ENCODE measurements at places on chromosomes 2 and 18.
A peak's percentile ranks its signal among the peaks of the same experiment; 100 is the strongest.

DNA sequence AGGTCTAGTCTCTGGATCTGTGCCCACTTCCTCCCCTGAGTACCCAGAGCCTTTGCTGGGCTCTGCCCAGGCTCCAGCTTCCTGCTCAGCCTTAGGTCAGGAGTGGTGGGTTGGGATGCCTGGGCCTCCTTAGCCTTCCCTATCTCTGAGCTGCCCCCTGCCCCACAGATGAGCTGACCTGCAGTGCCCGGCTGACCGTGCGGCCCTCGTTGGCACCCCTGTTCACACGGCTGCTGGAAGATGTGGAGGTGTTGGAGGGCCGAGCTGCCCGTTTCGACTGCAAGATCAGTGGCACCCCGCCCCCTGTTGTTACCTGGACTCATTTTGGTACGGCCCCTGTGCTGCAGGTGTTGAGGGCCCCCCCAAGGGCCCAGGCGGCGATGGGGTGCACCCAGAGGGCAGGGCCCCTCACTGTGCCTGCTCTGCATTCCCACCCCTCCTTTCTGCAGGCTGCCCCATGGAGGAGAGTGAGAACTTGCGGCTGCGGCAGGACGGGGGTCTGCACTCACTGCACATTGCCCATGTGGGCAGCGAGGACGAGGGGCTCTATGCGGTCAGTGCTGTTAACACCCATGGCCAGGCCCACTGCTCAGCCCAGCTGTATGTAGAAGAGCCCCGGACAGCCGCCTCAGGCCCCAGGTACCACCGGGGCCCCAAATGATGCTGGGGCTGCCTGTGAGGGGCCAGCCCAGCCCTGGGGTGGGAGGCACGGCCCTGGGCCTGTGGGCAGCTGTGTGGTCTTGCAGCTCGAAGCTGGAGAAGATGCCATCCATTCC, 30.1 kb upstream of the GMPPA start:
- DNase-seq: no peak

- DNase-seq: peak; percentile 48
These were observed 80.0 kb downstream of the GFPT1 start for GRCh38 chr2:69306822-69307578.

- DNase-seq: no peak
These were observed 34.4 kb upstream of the SH3BP4 start for GRCh38 chr2:234917211-234917975.

DNA sequence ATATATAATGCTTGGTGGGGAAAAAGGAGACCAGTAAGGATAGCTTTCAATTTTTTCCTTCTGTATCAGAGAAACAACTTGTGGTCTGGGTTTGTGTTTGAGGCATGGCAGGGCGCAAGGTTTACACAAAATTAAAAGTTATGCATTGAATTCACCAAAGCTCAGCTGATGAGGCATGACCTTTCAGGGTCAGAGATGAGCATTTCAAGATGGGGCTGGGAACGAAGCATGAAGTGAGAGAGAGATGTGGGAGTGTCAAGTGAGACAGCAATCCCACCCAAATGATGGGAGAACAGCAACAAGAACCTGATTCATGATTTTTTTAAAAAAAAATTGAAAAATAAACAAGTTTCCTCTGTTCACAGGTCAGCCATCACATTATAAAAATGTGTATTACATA, 4.9 kb downstream of the GPR55 start:
- DNase-seq: no peak

- DNase-seq: no peak
These were observed 257.7 kb upstream of the UBE2E3 start for GRCh38 chr2:180722551-180723239.

DNA sequence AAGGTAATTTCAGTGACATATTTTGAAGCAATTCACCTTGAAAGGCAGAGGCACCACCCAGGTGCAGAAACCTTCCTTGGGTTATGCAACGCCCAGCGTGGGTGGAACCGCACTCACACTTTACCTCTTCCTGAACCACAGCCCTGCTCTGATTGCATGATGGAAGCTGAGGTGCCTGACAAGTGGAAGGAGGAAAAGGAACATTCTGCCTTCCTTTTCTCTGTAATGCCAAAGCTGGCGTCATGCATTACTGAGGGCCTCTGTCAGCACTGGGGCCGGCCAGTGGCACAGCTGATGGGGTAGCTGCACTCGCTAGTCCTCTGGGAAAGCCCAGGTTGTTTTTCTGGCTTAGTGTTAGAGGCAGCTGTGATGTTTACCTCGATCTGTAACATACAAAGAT, 266.5 kb downstream of the NEDD4L start:
- DNase-seq: peak; percentile 51

DNA sequence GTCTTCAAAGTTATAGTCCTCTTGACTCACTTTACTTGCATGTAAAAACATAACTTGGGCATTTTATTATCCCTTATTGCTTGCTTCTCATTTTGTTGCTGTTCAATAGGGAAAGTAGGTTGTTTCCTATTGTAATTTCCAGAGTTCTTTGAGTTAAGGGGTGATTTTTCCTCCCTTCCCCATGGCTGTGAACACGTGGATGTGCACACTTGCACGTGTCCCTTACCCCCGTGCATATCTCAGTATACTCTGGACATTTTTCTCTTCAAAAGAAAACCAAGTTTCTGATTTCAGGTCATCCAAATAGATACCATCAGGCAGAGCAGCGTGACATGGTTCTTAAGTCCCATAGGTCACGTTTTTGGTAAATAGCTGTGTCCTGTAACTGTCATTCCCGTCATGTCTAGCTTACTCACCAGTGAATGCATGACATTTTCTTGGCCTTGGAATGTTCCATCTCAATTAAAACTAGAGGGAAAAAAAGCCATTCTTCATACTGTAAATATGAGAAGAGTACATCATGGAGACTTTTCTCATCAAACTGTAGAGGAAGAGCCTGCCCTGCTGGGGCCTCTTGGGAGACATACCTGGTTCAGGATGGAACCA, 83.3 kb upstream of the KCNE4 start:
- no peak for DNase-seq

DNA sequence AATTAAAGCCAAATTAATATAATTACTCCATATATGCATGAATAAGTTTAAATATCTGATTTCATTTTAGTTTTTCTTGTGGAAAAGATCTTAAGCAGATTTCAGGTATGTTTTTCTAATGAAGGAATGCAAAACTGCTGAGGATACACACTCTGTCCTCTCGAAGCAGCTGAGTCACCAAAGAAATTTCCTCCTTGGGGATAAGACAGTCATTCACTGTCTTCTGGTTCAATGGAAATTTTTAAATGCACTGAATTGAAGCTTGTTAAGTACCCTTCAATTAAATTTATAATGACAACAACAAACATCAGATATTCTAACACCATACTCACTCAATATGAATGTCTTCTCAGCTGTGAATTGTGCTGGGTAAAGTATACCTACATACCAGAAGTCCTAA, 101.5 kb upstream of the DNER start:
- DNase-seq: no peak

GRCh38 chr18:78580835-78581339, 398.7 kb upstream of the SALL3 start:
- no peak for DNase-seq

GRCh38 chr2:196980473-196980872, 54.0 kb upstream of the PGAP1 start:
- no peak for DNase-seq

DNA sequence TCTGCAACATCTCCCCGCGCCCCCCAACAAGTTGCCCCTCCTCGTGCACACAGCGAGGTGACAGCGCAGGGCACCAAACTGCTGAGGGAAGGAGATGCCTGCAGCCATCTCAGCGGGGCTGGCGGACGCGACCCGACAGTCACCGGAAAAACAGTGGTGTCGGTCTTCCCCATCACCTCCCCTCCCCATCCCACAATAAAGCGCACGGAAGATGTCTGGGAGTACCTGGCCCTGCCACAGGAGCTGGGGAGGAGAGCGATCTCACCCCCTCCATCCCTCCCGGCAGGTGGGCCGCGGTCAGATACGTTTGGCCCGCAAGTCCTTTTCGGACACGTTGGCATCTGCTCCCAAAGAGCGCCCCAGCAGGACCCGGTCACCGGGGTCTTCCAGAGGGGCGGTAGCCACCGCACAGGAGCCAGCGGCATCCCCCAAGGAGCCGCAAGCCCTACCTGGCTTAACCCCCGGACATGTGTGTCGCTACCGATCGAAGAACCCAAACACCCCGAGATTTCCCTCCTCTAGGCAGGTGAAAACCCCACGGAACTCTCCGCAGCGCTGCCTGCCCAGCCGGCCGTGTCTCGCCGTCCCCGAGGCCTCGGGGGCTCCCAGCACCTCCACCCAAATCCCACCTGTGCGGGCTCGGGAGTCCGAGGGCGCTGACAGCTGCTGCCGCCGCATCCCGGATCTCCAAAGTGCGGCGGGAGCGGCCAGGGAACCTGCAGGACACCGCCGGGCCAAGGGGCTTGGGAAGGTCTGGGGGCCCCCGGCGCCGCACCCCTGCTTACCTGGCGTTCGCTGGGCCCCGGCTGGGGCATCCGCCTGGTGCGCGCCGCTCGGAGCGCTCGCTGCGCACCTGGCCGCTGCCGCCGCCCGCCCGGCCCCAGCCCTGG, 657 bp downstream of the ATP8B1 start:
- DNase-seq: no peak

DNA sequence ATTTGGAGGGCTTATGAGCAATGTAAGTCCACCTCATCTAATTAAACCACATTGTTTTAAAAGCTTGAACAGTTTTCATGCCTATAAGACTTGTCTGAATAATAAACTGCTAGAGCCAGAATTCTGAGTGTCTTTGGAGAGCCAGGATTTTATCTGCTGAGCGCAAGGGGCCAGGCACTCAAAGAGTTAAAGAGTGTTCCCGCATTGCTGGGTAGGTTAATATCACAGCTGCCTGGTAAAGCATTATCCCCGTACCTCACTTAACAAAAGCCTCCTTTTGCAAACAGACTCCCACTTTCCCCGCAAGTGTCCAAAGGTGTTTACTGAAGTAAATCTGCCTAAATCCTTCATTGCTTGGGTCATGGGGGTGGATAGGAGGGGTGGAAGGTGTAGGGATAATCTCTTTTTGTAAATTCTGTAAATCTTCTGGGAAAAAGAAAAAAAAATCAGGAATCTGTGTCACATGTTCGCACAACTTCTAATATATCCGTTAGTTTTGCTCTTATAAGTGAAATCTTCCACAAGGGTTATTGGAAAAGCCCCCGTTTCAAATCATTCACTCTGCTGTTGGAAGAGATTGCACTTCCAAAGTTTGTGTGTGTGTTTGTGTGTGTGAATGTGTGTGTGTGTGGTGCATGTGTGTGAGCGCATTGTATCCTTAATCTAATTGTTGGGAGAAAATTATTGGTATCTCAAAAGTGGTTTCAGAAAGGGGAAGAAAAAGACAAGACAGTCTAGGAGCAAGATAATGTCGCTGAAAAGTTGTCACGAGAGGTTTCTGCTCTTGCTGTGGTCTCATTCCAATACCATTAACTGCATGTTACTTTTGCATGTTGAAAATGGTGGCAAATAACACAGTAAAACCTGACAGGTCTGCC, 10.7 kb downstream of the ZEB2 start:
- DNase-seq: no peak

GRCh38 chr2:75180476-75180875, 18.8 kb downstream of the TACR1 start:
- no peak for DNase-seq

DNA sequence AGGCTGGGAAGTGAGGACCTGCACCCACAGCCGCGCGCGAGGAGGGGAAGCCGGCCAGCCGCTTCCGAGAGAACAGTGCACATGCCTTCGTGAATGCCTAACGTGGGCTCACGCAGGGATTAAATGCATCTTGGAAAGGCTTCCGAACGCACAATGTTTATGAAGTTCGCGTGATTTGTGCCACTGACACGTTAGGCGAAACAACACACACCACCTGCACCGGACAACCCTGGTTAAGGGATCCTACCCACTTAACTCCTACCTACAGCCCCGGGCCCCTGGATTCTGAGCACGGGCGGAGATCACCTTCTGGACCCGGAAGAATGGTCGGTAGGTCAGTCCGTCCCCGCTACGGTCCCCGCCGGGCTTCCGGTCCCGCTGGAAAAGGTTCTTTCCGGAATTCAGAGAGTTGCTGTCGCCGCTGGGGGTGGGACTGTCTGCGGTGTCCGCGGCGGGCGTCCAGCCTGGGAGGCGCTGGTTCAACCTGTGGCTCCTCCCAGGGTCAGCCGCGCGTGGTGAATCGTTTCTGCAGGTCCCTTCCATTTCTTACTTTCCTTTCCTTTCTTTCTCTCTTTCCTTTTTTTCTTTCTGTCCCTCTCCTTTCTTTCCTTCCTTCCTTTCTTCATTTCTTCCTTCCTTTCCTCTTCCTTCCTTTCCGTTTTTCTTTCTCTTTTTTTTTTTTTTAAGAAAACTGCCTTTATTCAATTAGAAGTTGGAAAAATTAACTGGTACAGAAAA, at the start of gene MTIF2:
Gene MTIF2 (minus strand): TSS at position 325 of the 738 bp plus-strand sequence. CDS start 5,373 bp downstream, outside the sequence.
- DNase-seq: peak; percentile 81

DNA sequence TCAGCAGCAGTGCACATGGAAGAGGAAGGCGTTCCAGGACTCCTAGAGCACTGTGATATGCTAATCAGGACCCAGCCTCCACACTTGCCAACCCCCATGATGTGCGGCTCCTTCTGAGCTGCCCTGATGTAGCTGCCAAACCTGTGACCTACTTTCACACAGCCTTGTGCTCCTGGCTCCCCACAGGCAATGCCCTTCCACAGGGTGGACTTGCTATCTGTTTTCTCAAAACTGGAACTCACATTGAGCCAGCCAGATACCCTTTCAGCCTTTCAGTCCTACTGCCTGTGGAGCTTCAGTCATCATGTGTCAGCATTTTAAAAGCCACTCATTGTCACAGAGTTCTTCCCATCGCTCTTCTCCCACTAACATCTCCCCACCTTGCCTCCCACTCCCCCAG, 181.6 kb downstream of the AFF3 start:
- no peak for DNase-seq

DNA sequence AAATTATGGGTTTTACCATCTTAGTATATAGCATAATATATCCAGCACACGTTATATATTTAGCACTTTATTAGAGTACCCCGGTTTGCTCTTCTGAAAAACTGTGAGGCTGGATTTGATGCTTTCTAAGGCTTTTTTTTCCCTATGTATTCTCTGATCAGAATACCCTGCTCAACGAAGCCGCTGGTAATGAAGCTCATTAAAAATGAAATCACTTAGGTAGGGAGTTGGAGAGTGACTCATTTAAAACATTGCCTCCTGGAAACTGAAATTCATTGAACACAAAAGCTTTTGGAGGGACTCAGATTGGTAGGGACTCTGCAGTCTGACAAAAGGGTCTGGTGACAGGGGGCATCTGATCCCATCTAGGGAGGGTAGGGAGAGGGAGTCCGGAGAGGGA, 365.4 kb upstream of the MEX3C start:
- no peak for DNase-seq

GRCh38 chr18:37476182-37476581, 89.4 kb downstream of the CELF4 start:
- DNase-seq: no peak

Data from activated CD4-positive, alpha-beta T cell treated with anti-CD3 and anti-CD28 coated beads for 4 hours (primary cell).